ENCODE measurements at places on chromosomes 12 and 14.

DNA sequence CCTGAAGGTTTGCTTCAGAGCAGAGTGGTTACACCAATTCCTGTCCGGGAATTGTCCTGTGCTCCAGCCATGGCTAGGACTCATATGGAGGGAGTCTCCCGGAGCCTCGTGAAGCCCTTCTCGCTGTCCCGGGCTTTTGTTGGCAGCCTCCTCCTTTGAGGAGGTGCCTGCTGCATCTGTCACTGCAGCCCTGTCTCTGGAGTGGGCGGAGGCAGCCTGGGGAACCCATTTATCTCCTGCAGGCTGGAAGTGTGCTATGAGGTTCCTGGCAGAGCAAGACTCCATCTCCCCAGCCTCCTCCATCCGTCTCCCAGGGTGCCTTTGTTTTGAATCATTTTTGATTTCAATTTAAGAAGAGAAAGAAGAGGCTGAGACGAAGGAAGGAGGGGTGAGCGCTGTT is 355.3 kb downstream of the GLT1D1 start:
- no peak for DNase-seq

GRCh38 chr12:32587581-32588495 is 91.3 kb upstream of the DNM1L start:
- no peak for DNase-seq

GRCh38 chr12:119931402-119931801 is 54.3 kb upstream of the CIT start:
- no peak for DNase-seq

GRCh38 chr12:109612975-109613502 is 39.4 kb downstream of the MVK start:
- peak; percentile 38 for DNase-seq

- no peak for DNase-seq
These were observed 108.1 kb downstream of the ERC1 start for GRCh38 chr12:1099158-1099557.

GRCh38 chr12:30257618-30258017 is 438.1 kb downstream of the IPO8 start:
- peak; percentile 43 for DNase-seq

GRCh38 chr12:105166736-105167135 is 59.2 kb downstream of the WASHC4 start:
- DNase-seq = peak; percentile 18

DNA sequence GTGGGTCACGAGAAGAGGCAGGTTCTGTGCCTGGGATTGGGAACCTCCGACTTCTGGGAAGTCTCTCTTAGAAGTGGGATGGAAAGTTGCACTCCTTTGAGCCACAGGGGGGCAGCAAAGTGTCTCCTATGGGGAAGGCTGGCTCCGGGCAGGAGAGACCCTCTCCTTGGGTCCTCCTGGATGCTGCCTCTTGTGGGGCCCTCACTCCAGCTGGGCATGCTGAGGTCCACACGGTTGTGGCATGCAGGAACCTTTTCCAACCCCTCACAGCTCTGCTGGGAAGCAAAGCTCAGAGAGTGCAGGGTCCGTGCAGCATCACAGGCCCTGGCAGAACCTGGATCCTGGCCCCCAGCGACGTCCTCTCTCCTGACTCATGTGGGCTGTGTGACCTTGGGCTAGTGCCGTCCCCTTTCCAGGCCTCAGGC is 17.4 kb downstream of the SDSL start:
- DNase-seq = peak; percentile 48

DNA sequence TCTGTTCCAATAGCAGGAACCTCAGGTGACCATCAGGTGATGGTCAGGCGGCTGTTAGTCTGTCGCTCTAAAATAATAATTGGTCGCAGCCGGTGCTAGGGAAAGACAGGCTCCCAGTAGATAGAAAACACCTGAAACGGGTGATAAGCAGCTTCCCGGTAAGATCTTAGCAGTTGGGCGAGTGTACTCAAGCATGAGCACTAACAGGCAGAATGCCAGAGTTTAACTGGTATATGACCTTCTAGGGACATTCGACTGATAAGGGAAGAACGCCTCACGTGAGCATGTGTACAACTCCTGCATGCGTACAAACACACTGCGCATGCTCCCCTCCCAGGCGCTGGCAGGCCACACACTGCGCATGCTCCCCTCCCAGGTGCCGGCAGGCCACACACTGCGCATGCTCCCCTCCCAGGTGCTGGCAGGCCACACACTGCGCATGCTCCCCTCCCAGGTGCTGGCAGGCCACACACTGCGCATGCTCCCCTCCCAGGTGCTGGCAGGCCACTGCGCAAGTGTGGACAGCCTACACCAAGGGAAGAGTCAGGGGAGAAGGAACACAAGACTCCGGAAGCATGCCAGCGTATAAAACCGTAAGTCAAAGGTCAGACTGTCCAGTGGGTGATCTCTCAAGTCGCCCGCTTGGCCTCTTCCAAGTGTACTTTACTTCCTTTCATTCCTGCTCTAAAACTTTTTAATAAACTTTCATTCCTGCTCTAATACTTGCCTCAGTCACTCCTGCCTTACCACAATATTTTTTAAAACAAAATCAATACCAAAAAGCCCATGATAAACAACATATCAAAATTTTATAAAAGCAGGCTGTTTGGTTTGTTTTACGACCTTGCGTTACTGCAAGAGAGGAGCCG is 24.5 kb downstream of the GPRC5D start:
- no peak for DNase-seq

DNA sequence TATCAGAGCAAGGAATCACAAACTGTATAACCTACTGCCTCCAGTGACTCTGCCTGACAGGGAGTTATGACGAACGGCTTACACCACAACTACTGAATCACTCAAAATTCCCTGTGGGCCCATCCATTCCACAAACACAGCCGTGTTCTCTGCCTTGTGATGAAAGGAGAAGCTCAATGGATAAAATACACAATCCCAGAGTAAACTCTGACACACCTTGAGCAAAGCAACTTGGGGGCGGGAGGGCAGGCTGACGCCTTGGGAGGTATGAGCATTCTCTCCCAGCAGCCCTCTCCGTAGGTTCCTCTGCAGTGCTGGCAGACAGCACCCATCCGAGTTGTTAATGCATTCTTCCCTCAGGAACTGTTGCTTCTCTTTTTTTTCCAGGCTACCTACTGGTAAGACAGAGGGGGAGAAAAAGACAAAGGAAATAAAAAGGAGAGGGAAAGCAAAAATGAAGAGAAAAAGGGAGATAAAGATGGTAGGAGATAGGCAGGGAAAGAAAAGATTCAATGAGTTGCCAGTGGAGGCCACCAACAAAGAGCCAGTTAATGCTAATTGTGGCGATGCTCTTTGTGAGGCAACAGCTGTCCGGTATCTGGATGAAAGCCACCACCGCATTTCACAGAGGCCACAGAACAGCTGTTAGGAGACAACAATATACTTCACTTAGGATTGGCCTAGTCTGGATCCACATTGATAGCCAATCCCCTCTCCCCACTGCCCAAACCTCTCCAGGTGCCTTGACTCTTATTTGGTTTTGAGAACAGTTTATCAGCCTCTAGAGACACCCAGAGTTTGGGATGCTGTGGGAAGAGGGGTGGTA is 4.7 kb upstream of the DIO2 start:
- peak; percentile 11 for DNase-seq

GRCh38 chr12:31491241-31491794 is 99.6 kb downstream of the DENND5B start:
- DNase-seq = no peak

GRCh38 chr14:69451941-69452340 is 32.6 kb upstream of the PLEKHD1 start:
- no peak for DNase-seq

DNA sequence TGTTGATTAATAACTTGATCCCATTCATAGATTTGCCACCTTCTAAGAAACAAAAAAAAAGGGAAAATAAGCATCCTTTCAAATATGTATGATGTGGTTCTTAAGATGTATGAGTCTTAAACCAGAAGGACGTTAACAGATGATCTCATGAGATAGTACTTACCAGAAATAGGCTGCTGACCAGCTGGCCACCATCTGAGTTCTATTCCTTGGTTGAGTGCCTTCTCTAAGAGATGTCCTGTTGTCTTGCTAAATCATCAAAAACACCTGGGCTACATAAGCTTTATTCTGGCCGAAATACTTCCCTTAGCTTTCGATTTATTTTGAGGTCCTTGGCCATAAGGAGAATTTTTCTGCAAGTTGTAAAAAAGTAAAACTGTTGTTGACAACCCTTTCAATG is 55.6 kb downstream of the GPR65 start:
- no peak for DNase-seq

DNA sequence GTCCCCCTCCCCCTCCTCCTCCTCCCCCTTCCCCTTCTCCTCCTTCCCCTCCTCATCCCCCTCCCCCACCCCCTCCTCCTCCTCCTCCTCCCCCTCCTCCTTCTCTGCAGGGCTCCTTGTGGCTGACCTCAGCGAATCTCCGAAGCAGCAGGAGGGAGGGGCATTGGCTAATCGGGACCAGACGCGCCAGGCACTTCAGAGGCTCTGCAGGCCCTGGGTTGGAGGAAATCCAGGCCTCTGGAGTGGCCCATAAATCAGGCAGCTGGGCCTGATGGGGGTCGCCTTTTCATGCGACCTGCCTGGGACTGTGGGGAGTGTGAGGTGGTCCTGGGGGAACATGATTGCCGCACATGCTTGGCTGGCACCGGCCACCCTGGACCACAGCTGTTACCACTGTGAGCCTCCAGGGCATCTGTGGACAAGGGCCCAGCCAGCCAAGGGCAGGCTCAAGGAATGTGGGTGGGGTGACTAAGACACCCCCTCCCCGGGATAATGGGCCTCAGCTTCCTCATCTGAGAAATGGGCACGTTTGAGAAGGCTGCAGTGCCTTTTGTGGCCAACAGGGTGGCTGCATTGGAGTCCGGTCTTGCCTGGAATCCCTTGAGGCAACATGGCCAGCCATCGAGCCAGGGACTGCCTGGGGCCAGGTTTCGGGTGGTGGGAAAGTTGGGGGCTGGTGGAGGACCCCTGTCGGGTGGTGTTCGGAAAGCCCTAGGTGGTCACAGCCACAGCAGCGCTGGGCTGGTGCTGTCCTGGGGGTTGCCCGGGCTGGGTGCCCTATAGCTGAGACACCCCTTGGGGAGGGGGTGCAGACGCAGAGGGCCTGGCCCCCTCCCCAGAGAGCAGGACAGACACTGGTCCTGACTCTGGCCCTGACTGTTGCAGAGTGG is 12.0 kb downstream of the KIF26A start:
- peak; percentile 91 for DNase-seq

DNA sequence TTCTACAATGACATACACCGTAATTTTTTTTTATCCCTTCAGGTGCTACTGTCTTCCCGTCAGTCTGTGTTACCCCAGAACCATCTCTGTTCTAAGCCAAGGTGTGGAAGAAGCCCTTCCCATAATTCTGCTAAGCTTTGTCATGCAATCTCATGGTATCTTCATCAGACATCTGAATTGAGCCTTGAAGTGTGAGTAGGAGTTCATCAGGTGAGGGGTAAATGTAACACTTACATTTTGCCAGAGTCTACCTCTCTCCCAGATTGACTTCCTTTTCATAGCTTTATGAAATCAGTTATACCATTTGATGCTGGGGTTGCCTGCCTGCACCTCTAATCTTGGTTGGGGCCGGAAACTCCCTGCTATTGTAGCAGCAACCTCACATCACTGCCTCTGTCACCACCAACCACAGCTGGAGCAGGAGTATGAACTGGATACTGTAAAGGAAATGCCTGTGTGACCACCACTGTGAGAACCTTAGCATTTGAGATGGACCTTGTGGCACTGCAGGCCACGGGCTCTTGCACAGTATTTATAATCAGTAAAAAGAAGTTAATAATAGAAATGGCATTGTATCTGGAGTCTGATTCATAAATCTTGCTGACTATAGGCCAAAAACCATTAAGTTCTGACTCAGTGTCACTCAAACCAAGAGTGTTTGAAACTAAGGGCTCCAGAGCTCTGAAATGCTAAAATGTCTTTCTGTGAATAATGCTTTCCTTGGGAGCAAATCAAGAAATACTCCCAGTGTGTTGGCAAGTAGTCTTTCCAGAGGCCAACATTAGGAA is 58.7 kb upstream of the STK38L start:
- DNase-seq = peak; percentile 83

DNA sequence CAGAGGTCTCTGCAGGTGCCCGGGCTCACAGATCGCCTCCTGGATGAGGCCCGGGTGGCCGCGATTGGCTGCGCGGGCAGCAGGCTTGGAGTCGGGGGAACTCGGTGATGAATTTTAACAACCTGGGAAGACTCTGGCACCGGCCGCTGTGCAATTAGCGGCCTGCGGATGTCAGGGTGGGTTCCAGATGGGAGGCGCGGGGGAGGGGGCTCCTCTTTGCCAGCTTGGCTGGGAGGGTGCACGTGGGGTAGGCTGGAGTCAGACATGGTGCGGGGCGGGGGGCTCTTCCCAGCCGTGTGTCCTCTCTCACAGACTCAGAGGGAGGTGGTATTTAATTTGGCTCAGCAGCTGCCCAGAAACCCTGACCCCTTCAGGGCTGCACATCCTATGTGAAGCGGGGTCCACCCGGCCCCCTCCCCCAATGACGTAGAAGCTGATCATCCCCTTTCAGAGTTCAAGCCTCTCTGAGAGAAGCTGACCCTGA is 81.4 kb downstream of the KIF26A start:
- DNase-seq = no peak

DNA sequence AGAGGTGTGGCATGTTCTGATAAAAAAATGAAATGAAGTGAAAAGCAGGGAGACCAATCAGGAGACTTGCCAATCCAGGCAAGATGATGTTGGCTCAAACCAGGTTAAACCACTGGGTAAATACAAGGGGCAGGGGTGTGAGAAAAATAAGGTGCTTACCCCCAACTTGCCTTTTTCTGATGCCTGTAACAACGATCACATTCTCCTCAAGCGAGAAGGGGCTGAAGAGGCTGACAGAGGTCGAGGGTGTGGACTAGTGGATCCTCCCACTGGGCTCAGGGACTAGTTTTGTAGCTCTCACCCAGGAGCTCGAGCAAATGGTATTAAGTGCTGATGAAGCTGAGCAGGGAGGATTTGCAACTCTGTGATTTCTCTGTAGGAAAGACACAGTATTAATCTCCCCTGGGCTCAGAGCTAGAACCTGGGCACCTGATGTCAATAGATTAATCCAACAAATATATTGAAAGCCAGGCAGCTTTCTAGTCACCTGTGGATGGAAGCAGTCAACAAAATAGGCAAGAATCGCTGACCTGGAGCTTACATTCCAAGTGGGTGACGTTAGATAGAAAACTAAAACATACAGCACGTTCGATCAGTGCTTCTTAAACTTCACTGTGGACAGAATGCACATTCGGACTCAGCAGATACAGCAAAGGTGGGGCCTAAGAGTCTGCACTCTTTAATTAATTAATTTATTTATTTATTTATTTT is 15.2 kb upstream of the EAPP start:
- peak; percentile 95 for DNase-seq

DNA sequence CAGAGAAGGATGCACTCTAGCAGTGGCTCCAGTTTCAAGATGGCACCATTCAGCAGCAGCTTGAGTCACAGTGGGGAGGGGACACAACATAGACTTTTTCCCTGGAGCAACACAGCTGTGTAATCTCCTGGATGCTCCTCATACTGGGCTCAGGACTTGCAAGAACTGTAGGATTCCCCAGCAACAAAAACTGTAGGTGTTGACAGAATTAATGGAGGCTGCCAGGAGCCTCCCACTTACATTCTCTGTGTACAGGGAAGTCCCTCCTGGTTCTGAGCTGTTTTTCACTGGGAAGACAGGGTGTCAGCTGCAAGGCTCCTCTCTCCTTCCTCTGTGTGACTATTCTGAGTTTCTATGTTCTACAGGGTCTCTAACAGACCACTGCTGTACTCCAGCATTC is 217.9 kb downstream of the KIF21A start:
- peak; percentile 28 for DNase-seq

GRCh38 chr12:46904406-46905238 is 78.8 kb upstream of the SLC38A4 start:
- DNase-seq = no peak

Data from mesenchymal stem cell (in vitro differentiated cells and primary cell).